Kidney (tissue), 22 donors: ENCODE measurements at places on chromosomes 6 and 20. TPM values are rescaled to one million over a fixed set of nuclear protein-coding genes. Genes with fewer than 3 reads are reported as not detected.

The OR2H1 gene
- polyA plus RNA-seq = not detected

The RNF5 gene
- polyA plus RNA-seq = 208 TPM

The NKX2-2 gene
- polyA plus RNA-seq = not detected

DNA sequence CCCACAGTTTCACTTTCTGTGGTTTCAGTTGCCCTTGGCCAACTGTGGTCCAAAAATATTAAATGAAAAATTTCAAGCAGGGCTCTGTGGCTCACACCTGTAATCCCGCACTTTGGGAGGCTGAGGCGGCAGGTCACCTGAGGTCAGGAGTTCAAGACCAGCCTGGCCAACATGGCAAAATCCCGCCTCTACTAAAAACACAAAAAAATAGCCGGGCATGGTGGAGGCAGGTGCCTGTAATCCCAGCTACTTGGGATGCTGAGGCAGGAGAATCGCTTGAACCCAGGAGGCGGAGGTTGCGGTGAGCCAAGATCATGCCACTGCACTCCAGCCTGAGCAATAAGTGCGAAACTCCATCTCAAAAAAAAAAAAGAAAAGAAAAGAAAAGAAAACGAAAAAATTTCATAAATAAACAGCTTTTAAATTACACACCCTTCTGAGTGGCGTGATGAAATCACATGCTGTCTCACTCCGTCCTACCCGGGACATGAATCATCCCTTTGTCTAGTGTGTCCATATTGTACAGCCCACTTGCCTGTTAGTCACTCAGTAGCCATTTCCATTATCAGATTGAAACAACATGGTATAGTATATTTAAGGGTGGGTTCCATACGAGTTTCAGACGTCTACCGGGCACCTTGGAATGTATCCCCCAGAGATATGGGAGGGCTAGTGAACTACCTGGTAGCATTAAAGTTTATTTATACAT lies 11.7 kb downstream of the PTPRK start:
- no peak for DNase-seq

- no peak for DNase-seq
Observed at GRCh38 chr20:51727872-51728271, 40.3 kb downstream of the ATP9A start.

DNA sequence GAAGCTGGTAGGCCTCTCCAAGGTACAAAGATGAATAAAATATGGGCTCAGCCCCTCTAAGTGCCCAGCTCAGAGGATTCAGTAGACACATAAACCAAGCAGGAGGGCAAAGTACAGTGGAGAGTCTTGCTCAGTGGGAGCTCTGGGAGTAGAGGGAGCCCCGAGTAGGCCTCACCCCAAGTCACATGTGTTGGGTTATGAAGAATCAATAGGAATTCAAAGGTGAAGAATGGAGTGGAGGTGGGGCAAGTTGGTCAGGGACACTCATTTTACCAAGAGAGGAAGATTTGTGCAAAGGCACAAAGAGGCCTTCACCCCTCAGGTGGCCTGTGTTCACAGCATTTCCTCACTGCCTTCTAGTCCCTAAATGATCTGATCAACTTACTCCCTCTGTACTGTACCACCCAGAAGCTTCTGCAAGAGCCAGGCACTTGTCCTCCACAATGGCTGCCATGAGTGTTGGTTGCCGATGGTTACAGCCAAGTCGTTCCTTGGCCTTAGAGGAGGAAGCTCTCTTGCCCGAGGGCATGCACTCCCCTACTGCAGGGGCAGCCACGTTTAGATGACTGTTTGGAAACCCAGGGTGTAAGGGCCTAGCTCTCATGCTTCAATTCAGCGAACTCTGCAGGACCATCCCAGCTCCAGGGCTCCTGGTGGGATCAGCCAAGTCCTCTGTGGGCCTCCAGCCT lies 6.7 kb upstream of the CDKN1A start:
- DNase-seq = no peak

The SYCP2 gene
- polyA plus RNA-seq = 2.1 TPM

GRCh38 chr6:13709689-13710551 lies 1.7 kb downstream of the RANBP9 start:
- peak; percentile 21 for DNase-seq

The KIAA0408 gene
- polyA plus RNA-seq = 0.47 TPM

GRCh38 chr20:9082741-9083140 lies 13.9 kb downstream of the PLCB4 start:
- no peak for DNase-seq

The KHDC1L gene
- not detected for polyA plus RNA-seq

The SPATA25 gene
- polyA plus RNA-seq = 6.7 TPM

DNA sequence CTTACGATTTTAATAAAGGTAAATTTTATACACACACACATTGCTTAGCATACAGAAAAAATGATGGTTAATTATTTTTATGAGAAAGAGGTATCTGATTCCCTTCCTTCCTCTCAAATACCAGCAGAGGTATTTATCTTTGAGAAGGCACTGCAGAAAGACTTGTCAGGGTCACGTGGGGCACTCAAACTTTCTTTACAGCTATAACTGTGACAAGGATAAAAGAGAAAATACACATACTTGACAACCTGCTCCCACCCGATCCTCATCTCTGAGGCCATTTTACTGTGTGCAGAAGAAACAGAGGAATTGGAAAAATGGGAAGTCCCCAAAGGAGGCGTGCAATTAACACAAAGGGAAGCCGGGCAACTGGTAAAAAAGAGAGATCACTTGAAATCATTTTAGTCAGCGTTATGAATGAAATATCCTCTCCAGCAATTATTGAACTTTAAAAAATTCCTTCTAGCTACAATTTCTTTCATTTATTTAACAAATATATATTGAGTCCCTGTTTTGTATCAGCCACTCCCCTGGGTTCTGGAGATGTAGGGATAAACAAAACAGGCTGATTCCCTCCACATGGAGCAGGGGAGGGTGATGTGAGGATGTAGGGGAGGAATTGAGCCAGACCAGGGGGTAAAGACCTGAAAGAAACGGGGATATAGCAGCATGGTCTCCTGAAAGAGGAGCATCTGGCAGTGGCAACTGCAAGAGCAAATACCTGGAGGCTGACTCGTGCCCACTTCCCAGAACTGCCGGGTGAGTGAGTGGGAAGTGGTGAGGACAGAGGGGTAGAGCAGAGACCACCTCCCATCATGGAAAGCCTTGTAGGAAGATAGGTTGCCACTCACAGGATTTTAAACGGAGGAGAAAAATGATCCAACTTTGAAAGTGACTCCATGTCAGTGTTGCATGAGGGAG lies 510.3 kb downstream of the KIF16B start:
- no peak for DNase-seq

The SASH1 gene
- polyA plus RNA-seq = 6.2 TPM

The GRIK2 gene
- polyA plus RNA-seq = 1.4 TPM

DNA sequence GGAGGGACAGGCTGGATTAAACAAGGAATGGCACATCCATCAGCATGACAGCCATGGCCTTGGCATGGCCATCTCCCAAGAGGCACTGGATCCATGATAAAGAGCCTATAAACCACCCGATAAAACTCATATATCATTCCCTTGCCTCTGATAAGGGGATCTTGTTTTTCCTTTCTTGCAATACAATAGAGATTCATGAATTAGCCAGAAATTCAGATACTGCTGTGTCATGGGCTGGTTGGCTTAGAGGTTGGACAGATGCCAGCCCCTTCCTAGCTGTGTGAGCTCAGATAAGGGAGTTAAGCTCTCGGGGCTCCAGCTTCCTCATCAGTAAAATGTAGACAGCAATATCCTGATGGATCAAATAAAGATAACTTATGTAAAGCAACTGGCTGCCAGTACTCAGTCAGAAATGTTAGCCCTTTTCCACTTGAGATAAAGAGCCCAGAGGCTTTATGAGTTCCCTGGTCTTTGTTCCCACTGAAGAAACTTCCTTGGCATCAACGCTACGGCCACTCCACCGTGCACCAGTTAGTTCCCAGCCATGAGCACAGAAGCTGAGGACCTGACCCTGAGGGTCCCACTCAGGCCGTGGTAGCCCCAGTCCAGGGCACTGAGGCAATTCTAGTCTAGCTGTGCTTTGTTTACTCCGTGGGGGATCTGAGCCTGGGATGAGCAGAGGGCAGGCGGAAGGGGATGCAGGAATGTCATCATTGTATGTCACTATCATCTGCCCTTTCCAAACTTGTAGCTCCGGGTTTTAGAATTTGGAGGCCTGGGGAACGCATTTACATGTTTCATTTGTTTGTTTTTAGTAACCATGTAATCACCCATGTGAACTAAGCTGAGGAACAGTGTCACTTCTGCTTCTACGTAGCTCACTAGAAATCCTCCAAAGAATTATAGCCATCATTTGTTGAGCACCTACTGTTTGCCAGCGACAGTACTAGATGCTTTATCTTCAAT lies 67.2 kb upstream of the TBC1D7 start:
- no peak for DNase-seq

DNA sequence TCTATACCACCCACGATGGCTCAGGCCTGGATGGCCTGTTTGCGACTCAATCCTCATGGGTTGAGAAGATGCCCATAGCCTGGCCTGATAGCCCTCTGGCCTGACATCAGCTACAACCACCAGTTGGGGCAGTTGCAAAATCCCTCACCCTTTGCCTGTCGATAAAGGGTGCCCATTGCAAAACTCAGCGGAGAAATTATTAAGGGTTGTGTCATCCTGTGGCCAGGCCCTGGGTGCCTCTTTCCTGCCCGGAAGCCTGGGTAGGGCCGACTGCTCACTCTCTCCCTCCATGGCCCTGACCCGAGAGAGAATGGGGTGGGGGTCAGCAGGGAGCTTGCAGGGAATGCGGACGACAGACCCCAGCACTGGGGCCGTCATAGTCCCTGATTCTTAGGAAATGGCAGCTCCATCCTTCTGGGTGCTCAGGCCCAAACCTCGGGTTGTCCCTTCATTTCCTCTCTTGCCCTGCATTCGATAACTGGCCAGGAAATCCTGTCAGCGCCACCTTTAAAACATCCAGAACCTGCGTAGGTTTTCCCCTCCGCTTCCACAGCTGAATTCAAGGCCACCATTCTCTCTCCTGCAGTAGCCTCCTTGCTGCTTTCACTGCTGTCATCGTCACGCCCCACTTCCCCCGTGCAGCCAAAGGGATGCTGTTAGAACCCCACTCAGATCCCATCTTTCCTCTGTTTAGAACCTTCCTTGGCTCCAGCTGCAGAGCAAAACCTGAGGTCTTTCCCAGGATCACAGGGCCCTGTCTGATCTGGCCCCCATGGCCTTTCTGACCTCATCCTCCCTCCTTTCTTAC lies 31.1 kb downstream of the CEBPB start:
- DNase-seq = no peak

DNA sequence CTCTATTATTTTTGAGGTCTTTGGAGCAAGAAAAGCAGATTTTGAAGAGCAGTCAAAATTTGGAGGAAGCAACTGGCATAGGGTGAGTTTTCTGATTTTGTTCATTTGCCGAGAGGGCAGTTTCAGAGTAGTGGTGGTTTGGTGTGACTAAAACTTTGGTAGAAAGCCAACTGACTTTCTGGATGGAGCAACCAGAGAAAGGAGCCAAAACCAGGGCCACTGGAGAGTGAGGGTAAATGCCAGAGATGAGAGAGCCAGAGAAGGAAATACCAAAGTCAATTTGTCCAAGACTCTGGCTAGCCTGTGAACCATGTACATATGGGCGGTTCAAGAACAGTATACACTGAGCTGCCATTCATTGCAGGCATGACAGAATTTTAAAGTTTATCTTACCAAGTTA lies 40.5 kb upstream of the ZBTB24 start:
- no peak for DNase-seq

GRCh38 chr6:50922579-50923525 lies 104.2 kb downstream of the TFAP2B start:
- no peak for DNase-seq

DNA sequence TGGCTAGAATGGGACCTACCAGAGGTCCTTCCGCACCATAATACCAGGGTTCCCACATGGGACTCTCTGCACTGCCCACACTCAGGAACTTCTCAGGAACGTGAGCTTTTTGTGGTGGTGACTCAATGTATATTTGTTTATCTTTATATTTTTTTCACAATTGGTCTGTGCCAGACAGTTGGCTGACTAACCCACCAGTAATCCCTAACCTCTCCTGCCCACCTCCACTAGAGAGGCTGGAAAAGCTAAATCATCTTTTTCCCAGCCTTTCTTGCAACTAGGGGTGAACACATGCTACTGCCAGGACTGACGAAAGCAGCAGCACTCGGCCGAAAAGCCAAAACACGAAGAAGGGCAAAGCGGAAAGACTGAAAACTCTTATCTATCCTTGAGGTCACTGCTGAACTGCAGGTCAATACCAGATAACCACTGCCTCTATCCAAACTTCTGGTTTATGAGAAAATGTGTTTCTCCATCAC lies 112.9 kb downstream of the TRERF1 start:
- no peak for DNase-seq

DNA sequence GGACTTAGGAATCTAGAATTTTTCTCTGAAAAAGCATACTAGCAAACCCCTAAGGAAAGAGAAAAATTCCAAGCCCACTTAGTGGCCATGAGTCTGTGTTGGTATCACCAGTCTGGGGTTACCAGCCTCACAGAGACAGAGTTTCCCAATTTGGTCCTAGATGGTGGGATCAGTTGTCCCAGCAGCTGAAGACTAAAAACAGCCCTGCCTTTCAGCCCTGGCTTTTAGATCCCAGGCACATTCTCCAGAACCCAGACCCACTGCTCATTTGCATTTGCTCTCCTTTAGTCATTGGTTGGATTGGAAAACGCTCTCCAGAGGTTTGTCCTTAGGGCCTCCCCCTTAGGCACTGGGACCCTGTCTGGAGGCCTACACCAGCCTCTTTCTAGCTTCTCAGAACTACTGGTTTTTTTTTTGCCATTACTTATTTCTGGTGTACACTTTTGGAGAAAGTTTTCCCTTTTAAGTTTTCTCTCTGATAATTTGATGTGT lies 39.1 kb upstream of the FOXO3 start:
- DNase-seq = no peak

DNA sequence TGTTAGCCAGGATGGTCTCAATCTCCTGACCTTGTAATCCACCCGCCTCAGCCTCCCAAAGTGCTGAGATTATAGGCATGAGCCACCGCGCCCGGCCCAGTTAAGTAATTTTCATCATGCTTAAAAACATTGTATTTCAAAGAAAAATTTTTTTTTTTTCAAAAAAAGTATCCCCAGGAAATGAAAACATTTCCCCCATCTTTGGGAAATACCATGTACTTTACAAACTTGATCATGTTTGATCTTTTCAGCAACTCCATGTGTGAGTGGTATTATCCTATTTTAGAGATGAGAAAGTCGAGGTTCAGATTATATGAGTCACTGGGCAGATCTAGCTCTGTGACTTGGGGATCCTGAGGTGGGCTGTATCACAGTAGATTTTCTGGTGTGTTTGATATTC lies 11.8 kb downstream of the CHMP4B start:
- no peak for DNase-seq

- no peak for DNase-seq
Observed at GRCh38 chr20:13672690-13673089, 34.0 kb upstream of the TASP1 start.

The POU3F2 gene
- polyA plus RNA-seq = not detected

- DNase-seq = no peak
Observed at GRCh38 chr20:4828830-4829513, 107.3 kb downstream of the PRND start.
